ENCODE measurements at places on chromosomes 5 and 9. TPM values are rescaled to one million over a fixed set of nuclear protein-coding genes. Genes with fewer than 3 reads are reported as not detected.
A peak's percentile ranks its signal among the peaks of the same experiment; 100 is the strongest.

GRCh38 chr5:77321793-77322394, 111.4 kb downstream of the PDE8B start:
- no peak for DNase-seq

TNFAIP8 gene
- polyA plus RNA-seq = 10.4 TPM

PCDHGB7 gene
- polyA plus RNA-seq = 13.2 TPM

DNA sequence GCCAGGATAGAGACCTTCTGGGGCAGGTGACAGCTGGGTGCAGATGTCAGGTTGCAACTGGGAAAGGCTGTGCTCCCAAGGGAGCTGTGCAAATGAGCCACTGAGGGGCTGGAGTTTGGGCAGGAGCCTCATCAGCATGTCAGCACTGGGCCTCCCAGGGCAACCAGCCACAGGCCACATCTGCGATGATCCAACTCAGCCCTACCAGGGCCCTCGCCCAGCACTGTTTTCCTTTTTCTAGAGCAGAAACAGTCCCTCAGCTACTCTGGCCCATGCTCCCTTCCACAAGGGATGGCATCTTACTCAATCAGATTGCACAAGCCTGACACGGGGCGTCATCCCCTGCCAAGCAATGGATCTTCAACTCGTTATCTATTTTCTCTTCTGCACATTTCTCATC, 24.8 kb downstream of the NIPAL4 start:
- DNase-seq = peak; percentile 81

GRCh38 chr9:114004221-114004716, 73.8 kb downstream of the AMBP start:
- no peak for DNase-seq

GRCh38 chr9:16032799-16033198, 480.0 kb downstream of the CCDC171 start:
- DNase-seq = peak; percentile 47

- peak; percentile 63 for DNase-seq
Measured at GRCh38 chr5:154369682-154370081, 76.1 kb upstream of the SAP30L start.

DNA sequence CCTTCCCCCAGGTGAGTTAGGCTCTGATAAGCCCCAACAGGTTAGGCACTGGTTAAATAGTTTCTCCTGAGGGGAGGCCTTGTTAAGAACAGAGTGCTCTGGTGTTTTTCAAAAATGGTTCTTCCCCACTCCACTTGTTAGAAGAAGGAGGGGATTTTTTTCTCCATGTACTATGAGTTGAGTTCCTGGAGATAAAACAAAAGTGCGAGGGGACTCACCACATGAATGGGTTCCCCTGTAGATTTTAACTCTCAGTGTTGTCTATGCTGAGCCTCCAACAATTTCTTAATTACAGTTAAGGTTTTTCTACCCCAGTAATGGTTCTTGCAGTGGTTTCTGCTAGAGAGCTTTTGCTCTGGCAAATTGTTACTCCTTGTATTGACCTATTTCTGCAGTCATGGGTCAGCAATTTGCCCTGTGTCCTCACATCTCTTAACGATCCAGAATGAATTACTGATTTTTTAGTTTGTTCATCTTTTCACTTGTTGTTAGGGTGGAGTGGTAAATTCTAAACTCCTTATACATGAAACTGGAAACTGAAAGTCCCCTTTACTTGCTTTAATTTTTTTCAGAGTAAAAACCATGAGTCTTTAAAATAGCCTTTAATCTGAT, 44.4 kb downstream of the SCAMP1 start:
- DNase-seq = no peak

- DNase-seq = no peak
Measured at GRCh38 chr9:75876999-75877640, 13.4 kb upstream of the PCSK5 start.

KLHL9 gene
- polyA plus RNA-seq = 28.8 TPM

PCDHGA3 gene
- 5.4 TPM for polyA plus RNA-seq

DNA sequence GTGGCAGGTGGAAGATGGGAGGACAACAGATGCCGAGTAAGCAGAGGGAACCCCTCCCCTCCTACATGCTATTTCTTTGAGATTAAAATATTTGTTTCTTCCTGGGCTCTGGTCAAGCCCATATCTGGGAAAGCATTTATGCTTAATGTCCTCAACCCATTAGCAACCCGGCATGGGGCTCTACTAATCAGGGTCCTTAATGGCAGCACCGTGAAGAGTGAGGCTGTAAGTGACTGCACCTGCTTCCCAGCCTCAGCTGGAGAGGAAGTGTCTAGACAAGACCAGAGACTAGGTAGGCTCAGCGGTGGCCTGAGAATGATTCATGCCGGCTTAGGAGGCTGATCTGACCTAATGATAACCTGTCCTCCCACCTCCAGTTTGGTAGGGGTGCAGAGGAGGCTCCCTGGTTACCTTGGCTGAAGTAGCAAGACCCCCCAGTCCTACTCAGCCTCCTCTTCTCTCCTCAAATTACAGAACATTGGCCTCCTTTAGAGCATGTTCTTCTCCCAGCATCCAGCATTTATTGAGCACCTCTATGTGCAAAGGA, 61.3 kb upstream of the HSPA9 start:
- DNase-seq = no peak

DNA sequence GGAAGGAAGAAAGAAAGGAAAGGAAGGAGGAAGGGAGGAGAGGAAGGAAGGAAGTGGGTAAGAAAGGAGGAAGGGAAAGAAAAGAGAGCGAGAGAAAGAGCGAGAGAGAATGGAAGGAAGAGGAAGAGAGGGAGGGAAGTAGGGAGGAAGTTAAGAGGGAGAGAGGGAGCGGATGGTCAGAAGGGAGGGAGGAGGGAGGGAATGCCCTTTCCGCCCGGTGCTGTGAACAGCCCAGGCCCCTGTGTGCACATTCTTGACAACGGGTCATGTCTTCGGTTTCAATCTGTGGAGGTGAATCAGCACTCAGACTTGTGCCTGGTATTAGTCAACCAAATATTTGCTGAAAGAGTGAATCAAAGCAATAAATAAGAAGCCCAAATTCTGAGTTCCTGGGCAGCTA, 39.2 kb downstream of the PRUNE2 start:
- DNase-seq = peak; percentile 94

PCDHGA2 gene
- polyA plus RNA-seq = 5.3 TPM

GABRA1 gene
- not detected for polyA plus RNA-seq

GRCh38 chr5:67870662-67871061, 344.9 kb upstream of the PIK3R1 start:
- DNase-seq = no peak

GPR151 gene
- not detected for polyA plus RNA-seq

DND1 gene
- not detected for polyA plus RNA-seq

DNA sequence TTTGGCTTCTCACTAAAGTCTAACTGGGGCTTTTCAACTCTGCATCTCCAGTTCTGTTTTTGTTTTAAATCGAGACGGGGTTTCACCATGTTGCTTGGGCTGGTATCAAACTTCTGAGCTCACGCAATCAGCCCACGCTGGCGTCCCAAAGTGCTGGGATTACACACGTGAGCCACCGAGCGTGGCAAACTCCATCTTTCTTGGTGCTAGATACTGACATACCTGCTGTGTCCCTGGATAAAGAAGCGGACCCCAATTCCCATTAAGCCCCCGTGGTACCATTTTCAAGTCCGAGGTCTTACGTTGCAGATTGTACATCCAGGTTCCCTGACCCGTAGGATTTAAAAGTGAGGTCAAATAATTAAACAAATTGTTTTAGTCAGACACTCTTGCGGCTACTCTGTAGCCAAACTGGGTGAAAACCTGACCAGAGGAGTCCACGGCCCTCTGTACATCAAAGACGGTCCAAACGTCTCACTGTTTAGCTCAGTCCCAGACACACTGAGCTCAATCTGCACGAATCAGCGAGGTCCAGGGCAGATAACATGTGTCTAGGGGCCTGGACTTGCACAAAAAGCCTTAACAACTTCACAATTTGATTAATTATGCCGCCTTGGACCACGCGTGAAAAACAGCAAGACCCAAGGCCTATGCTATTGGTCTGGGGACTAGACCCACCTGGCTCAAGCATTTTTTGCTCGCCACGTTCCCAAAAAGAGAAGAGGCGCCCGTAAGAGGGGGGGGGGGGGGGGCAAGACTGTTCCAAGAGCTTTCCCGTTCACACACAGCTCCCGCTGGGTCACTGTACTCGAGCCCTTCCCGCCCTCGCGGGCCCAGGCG, 727 bp upstream of the DNAJA1 start:
- peak; percentile 83 for DNase-seq

DNA sequence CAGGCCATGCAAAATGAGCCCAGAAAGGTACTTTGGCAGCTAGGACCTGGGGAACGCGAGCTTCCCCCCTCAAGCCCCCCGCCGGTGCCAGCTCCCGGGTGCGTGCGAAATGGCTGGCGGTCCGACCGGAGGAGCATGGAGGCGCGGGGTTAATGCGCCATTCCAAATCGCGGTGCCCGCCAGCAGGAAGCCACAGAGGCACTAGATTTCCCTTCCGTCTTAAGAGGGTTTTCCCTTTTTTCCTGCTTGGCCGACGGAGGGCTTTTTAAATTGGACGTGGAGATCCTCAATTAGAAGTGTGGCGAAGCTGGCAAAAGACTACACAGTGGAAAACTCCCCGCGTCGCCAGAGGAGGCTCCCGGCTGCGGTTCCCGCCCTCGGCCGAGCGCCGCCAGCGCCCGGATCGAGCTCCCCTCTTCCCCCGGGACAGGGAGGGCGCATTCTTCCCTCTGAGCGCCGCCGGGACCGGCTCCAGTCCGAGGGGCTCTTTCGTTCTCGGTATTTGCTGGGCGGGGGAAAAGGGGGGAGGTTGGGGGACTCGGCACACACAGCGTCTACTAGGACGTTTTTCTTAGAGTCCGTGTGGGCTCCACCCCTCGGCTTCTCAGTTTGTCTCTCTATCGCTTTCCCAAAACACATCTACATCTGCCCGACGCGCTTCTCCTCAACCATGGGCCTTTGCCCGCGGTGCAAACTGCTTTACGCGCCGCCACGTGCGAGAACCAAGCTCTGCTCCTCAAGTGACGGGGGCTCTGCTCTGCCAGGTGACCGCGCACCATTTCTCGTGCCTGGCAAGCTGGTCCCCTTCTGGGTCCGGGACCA, 3.0 kb downstream of the GDNF start:
- peak; percentile 80 for DNase-seq

DNA sequence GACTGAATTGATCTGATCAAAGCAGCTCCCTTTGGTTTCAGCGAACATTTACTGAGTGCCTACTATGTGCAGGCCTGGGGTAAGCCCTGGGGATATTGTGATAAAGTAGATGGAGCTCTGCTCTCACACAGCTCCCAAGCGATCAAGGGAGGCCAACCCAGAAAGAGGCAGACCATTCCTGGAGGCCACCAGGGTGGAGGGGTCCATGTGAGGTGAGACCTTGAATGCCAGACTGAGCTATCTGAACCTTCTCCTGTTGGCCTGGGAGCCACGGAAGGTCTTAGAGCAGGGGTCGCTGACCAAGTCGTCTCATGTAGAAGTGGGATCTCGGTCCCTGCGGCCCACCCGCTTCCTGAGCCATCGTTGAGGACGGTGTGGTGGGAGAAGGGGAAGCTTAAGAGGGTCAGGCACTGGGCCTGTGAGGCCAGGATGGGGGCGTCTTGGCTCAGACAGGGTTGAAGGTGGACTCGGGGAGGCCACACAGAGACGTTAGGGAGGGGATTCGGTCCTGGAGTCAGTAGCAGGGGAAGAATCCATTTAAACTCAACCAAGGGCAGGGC, 62.2 kb upstream of the IL17B start:
- no peak for DNase-seq

DNA sequence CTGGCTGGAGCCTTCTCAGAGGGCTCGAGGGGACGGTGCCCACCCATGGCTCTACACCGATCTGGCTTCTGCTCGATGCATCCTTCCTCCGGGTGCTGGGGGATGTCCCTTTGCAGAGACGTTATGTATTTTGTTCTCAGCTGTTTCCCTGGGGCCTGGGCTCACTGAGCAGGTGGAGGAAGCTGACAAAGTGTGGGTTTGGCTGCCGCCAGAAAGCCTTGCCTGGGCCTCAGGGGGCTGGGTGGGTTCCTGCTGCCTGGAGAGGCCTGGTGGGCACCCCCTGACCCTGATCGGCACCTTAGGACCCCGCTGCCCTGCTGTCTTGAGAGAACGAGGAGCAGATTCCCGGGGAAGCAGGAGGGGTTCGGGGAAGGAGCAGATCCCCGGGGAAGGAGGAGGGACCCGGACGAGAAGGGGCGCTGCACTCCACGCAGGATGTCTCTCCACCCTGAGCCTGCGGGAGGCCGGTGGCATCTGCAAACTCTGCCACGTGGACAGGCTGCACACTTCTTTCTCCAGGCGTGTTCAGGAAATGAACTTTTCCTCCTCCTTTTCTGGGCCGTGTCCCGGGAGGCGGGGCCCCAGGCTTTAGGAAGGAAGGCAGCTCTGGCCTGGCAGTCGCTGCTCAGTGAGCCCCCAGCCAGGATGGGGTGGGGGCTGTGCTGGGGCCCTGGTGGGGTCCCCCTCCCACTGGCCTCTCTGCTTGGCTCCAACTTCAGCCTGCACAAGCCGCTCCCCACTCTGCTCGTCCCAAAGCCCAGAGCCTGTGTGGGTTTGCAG, 148.9 kb downstream of the RXRA start:
- DNase-seq = peak; percentile 93

DNA sequence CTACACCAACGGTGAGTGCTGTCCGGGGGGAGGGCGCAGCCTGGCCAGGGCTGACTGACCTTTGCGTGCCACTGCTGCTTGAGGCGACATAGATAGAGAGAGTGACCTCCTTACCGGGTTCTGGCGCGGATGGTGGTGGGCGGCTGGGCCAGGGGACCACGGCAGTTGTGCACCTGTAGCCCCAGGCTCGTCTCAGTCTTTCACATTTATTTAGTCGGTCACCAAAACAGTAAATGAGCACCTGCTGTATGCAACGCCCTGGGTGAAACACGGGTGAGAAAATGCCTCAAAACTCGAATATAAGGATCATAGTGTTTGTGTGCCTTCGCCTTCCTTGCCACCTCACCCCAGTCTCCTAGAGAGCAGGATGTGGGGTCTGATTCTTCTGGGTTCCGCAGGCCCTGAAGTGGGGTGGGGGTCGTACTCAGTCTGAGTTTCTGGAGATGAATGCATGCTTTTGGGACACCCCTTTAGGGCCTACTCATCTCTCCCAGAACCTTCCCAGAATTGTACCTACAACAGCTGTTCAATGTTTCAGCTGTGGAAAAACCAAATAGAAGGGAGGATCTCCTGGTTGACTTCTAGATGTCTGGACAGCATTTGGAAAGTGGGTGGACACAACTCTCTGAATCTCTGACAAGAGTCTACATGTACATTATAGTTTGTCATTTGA, 714 bp downstream of the SEC24A start:
- DNase-seq = peak; percentile 54

NTRK2 gene
- polyA plus RNA-seq = not detected

- DNase-seq = peak; percentile 16
Measured at GRCh38 chr5:100827481-100827889, 75.6 kb downstream of the ST8SIA4 start.

GRCh38 chr5:111615054-111615453, 102.7 kb upstream of the STARD4 start:
- DNase-seq = no peak

GRCh38 chr5:28975508-28975907, 1937.1 kb upstream of the CDH9 start:
- no peak for DNase-seq

SOWAHA gene
- polyA plus RNA-seq = not detected

CRAT gene
- polyA plus RNA-seq = 61.4 TPM

GTF2H2C gene
- 27.0 TPM for polyA plus RNA-seq

Measured in GM23248 (cell line).